ENCODE measurements at places on chromosomes 2 and 18. TPM values are rescaled to one million over a fixed set of nuclear protein-coding genes. Genes with fewer than 3 reads are reported as not detected.

DNA sequence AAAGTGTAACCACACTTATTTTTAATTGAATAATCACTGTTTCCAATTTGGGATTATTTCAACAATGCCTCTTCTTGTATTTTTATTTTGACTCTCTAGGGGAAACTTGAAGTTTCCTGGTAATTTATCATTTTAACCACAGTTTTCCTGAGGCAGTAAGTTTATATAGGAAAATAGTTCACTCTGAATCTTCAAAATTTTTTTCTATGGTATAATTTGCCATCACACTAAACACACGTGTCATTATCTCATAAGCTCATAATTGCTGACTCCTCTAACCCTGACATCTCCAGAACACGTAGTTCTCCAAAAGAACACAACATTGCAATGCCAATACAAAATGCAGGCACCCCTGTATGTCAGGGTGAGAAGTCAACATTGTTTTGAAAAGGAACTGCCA, 102.2 kb upstream of the FZD7 start:
- DNase-seq = no peak

GRCh38 chr18:70553936-70554260, 265.1 kb downstream of the SOCS6 start:
- no peak for DNase-seq

- DNase-seq = no peak
Observed at GRCh38 chr2:24838541-24838940, 45.3 kb downstream of the CENPO start.

DNA sequence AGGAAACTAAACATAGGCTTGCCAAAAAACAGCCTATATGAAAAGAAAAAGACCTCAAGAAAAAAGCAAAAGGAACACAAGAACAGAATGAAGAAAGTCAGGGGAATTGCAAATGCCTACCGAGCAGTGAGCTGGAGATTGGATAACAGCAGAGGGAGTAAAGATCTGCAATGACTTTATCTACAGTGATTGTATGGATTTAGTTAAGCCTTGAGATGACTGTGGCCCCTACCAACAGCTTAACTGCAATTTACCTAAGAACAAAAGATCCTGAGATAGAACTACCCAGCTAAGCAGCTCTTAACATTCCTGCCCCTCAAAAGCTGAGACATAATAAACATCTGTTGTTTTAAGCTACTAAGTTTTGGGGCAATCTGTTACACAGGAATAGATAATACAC, 20.5 kb downstream of the LNPK start:
- no peak for DNase-seq

DNA sequence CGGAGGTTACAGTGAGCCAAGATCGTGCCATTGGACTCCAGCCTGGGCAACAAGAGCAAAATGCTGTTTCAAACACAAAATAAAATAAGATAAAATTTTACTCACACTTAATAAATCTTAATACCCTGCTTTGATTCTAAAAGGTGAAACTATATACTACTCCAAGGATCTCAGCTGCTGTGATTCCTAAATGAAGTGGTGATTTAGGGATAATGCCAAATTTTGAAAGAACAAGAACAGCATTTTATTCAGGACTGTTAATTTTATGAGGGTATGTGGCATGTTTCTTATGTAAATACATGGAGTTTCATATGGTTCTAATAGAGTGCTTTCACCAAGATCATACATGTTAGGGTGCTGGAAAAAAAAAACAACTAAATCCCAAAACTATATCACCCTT, 199.7 kb upstream of the PID1 start:
- DNase-seq = no peak

GRCh38 chr2:212314680-212315079, 223.9 kb downstream of the ERBB4 start:
- no peak for DNase-seq

DNA sequence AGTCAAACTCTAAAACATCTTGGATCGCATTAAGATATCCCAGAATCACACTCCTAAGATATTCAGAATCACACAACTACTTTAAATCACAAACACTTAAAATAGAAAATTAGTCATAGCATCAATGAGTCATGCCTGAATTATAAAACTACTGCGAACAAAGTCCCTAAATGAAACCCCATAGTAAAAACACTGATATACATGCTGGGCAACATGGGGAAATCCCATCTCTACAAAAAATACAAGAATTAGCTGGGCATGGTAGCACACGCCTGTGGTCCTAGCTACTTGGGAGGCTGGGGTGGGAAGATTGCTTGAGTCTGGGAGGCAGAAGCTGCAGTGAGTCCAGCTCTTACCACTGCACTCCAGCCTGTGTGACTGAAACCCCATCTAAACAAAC, 101.7 kb downstream of the COBLL1 start:
- DNase-seq = no peak

DNA sequence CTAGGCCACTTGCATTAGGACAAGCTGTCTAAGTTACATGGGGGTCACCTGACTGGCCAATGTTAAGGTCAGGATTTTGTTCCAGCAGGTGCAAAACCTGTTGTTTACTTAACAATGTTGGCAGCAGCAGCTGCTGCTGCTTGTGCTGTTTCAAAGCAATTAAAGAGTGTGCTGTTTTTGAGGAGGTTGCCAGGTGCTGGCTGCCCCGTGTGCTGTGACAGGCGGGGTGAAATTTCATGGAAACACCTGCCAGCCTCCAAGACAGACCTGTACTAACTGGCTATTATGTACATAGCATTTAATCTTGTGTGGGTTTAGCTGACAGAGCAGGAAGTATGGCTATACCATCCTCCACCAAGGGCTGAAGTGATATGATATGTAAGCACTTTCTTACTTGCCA, 224.9 kb downstream of the ASXL3 start:
- DNase-seq = no peak

GRCh38 chr2:40147360-40147759, 304.5 kb downstream of the SLC8A1 start:
- DNase-seq = no peak

- no peak for DNase-seq
Observed at GRCh38 chr2:64850642-64851041, 138.6 kb upstream of the SLC1A4 start.

ETAA1 gene
- 14.0 TPM for total RNA-seq

TACR1 gene
- not detected for total RNA-seq

DPP10 gene
- total RNA-seq = not detected

All from activated naive CD4-positive, alpha-beta T cell treated with anti-CD3 and anti-CD28 coated beads for 36 hours (primary cell).